ENCODE measurements at places on chromosomes 4 and X.

DNA sequence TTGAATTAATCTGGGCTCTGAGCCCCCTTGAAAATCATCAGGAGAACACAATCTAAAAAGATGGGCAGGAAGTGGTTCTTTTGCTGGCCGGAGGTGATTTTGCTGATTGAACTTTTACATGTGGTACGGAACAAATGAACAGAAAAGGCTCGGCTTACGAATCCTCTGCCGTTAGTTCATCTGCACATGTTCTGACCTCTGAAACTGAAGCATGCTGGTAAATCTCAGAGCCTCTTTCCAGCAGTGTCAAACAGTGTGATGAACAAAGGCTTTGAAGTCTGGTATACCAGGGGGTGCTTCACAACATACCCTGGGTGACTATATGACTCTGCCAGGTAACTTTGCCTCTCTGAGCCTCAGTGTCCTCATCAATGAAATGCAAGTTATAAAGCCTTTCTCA, 194.2 kb upstream of the C1QTNF7 start:
- no peak for DNase-seq

DNA sequence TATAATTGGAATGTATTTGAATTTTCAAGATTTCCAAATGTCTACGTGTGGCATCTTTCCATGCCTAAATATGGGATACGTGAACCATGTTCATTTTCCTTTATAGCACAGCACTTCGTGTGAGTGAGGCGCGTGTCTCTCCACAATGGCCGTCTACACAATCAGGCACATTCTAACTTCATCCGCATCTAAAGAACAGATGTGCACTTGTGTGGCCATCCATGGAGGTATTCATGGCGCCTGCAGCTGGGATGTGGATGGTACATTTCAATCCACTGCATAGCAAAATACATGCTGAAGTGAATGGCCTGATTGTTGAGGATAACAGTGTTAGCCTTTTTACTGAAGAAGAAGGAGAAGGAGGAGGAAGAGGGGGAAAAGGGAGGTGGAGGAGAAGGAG, 34.5 kb upstream of the TRIM2 start:
- no peak for DNase-seq

DNA sequence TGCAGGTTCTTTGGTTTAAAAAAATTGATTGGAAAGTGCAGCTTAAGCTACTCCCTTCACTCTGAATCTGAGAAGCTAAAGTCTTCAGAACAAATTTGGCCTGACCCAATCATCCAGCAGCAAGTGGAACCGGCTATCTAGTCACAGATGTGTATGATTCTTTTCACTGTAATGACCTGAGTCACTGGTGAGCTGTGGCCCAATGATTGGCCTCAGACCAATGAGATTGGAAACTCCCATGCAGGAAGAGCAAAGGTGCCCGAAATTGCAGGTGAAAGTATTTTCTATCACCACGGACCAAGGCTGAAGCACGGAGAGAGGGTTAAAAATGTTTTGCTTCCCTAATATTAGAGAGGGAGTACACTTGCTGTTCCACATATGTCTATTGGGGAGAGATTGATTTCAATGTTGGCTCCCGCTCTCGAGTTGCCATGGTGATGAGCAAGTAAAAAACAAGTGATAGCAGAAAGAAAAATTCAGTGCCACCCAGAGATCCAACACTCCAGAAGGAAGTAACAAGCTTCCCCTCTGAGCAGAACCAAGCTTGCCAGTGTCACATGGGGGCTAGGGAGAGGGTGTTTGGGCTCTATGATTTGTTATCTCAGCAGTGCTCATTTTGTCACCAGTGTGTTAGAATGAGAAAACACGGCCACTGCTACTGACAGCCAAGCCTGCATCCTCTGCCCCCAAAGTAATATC, 11.2 kb downstream of the RIPPLY1 start:
- no peak for DNase-seq

DNA sequence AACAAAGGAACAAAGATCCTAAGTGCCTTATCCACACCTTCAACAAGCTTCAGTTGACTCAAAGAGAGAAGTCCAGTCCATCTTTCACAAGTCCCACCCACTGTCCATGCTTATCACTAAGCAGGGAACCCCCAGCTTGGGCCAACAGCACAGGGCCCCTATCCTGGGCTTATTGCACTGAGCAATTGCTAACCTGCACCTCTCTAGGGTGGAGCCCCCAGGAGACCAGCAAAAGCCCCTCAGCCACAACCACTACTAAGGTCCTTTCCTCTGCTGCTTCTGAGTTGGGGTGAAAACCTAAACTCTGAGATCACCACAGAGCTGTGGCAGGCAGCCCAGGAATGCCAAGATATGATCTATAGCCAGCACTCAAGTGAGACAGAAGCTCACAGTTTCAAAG, 96.7 kb upstream of the PBDC1 start:
- no peak for DNase-seq

- DNase-seq, result no peak
These were observed 274.6 kb upstream of the MAGEB2 start for GRCh38 chrX:29940750-29941149.

GRCh38 chr4:175705407-175705806, 106.7 kb downstream of the GPM6A start:
- DNase-seq, result no peak

GRCh38 chr4:2367626-2368025, 50.8 kb downstream of the ZFYVE28 start:
- DNase-seq, result no peak

GRCh38 chr4:183691897-183692296, 32.8 kb downstream of the TRAPPC11 start:
- DNase-seq, result no peak

GRCh38 chrX:73577361-73577760, 14.4 kb downstream of the CHIC1 start:
- no peak for DNase-seq

DNA sequence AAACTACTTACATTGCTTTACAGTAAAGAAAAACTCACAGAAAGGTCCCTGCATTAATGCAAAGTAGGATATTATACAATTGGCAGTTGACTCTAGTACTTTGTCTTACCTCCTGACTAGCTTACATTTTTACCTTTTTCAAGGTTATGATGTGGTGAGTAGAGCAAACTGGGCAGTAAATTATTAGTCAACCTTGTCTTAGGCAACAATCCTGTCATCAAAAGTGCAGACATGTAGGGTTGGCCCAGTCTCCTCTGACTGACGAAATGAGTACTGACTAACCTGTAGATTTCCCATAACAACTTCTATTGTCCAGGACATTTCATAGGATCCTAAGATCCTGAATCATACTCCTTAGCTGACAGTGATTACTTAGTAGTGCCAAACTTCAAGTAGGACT, 142.0 kb upstream of the NUDT6 start:
- DNase-seq, result no peak

DNA sequence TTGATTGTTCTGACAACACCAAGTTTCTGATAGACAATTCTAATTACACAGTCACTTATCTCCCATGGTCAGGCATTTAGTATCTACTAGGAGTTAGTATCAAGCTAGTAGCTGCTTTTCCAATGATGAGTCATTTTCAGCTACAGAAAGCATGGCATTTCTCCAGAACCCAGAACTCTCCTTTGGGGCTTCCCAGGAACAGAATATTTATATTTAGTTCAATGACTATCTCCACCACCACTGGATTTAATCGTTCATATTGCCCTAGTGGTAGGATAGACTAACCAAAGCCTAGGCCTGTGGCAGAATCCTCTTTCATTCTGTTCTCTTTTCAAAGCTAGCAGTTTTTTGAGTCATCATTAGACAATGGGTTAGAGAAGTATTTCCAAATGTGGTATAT, 569.4 kb downstream of the GABRG1 start:
- DNase-seq, result no peak

GRCh38 chr4:57061395-57061794, 48.8 kb downstream of the IGFBP7 start:
- DNase-seq, result no peak

GRCh38 chr4:42152507-42153504, at the start of gene BEND4:
TSS of gene BEND4 (minus strand) at chr4:42152655. CDS start at chr4:42152143, 512 bp downstream.
- DNase-seq, result no peak

GRCh38 chr4:165524532-165525190, 145.9 kb downstream of the CPE start:
- no peak for DNase-seq

- DNase-seq, result no peak
These were observed 24.2 kb downstream of the L1CAM start for GRCh38 chrX:153861733-153862310.

- DNase-seq, result no peak
These were observed 23.4 kb downstream of the FBXO8 start for GRCh38 chr4:174260099-174260498.

DNA sequence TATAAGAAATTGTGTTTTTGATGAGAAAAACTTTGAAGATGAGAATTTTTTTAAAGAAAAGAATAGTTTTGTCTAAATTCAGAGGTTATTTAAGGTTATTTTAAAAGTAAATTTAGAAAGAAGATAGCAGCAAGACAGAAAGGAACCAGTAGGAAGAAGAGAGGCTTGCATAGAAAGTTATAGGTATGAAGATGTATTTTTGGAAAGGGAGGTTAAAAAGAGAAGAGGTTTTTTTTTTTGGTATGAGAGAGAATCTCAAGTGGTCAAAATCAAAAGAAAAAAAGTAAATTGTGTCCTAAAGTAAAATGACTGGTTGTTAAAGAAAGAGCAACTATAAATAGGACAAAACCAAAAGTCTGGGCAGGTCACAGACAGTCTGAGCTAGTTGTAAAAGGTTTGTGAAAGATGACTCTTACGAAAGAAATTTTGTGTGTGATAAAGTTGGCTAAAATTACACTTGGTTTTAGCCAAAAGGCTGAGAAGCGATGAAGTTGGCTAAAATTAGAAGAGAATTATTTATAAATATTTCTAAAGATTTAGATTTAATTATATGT, 16.4 kb upstream of the EIF4E start:
- DNase-seq, result no peak

Data from CD4-positive, alpha-beta T cell treated with Interleukin-15 for 4 hours (primary cell).